T1000 (cell line): ENCODE measurements at places on chromosomes 2 and 18.

- DNase-seq: no peak
Observed at GRCh38 chr18:73099759-73100158, 232.0 kb upstream of the NETO1 start.

DNA sequence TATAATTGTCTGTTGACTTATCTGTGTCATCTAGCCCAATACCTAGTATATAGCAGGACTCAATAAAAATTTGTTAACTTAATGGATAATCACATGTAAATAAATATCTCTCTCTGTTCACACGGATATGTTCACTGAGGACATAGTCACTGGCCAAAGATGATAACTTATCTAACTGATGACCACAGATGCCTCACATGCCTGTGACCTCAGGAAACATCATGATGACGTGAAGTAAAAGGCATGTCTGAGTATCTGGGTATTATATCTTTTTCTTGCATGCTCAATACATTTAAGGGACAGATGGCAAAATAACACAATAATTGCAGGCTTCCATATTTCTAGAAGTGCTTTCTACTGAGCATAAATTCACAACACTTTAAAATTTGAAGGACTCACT lies 41.4 kb upstream of the PARD3B start:
- no peak for DNase-seq

DNA sequence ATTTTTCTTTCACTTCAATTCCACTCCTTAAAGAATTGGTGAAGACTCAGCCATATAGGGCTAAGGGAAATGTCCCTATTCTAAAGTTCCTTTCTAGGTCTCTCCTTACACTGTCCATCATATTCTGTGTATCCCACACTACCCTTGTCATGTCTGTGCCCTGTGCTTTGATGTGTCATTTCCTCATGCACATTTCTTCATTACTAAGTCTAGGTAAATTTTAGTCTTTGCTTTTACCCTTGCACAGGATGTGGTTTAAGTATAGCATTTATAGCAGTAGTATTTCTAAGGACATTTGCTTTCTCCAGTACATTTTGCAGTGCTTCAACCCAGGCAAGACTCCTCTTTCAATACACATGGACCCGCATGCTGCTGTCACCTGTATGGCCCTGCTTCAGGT lies 221.5 kb upstream of the ACVR2A start:
- no peak for DNase-seq

DNA sequence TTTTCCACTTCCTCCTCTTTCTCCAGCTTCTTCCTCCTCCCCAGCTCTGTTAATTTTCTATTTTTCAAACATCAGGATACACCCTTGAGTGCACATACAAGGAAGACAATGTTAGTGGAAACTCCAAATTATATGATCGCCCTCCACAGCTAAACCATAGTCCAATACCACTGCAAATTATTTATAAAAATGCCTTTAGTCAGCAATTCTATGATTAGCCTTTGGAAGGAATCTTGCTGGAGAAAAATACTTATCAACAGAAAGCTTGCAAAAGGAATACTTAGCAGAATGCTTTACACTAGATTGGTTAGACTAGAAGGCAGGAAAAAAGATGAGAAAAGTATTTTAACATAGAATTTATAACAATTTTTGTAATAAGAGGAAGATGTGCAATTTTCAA lies 178.9 kb downstream of the FAM124B start:
- DNase-seq: no peak

- no peak for DNase-seq
Observed at GRCh38 chr2:237350597-237350996, 63.4 kb downstream of the COL6A3 start.
